ENCODE measurements at places on chromosomes 3 and 15. TPM values are rescaled to one million over a fixed set of nuclear protein-coding genes. Genes with fewer than 3 reads are reported as not detected.

GRCh38 chr15:35689266-35689665, 143.3 kb upstream of the DPH6 start:
- H3K27ac ChIP-seq, result no peak overlapping the region
- peaks cover 31% of the 10 kb centered on the region for H3K4me1 ChIP-seq
- DNase-seq, result no peak
- H3K27me3 ChIP-seq, result no peaks in the 10 kb centered on the region
- no peaks in the 10 kb centered on the region for H3K36me3 ChIP-seq
- no peak overlapping the region for H3K4me3 ChIP-seq

- peaks cover 2% of the 10 kb centered on the region for H3K4me1 ChIP-seq
- H3K36me3 ChIP-seq, result peaks cover 14% of the 10 kb centered on the region
- H3K4me3 ChIP-seq, result peak overlapping the region; percentile 73
- H3K27me3 ChIP-seq, result peaks cover 13% of the 10 kb centered on the region
- DNase-seq, result no peak
- no peak overlapping the region for H3K27ac ChIP-seq
Measured at GRCh38 chr15:75349851-75350588, 3.2 kb downstream of the NEIL1 start.

The LRRC31 gene
- total RNA-seq, result 0.23 TPM

The THRB gene
- total RNA-seq, result 0.38 TPM

GRCh38 chr3:141425523-141426233, 57.4 kb downstream of the ZBTB38 start:
- DNase-seq, result no peak
- no peak overlapping the region for H3K4me3 ChIP-seq
- H3K36me3 ChIP-seq, result peaks cover 4% of the 10 kb centered on the region
- H3K4me1 ChIP-seq, result peaks cover 10% of the 10 kb centered on the region

GRCh38 chr3:37129871-37130270, 44.5 kb downstream of the LRRFIP2 start:
- no peak for DNase-seq
- H3K4me3 ChIP-seq, result no peak overlapping the region
- H3K4me1 ChIP-seq, result peaks cover 11% of the 10 kb centered on the region
- no peaks in the 10 kb centered on the region for H3K27me3 ChIP-seq
- H3K27ac ChIP-seq, result no peak overlapping the region

GRCh38 chr3:168094877-168095610, 680 bp downstream of the GOLIM4 start:
- peak overlapping the region; percentile 95 for H3K4me3 ChIP-seq
- H3K27me3 ChIP-seq, result peaks cover 3% of the 10 kb centered on the region
- peaks cover 25% of the 10 kb centered on the region for H3K4me1 ChIP-seq

DNA sequence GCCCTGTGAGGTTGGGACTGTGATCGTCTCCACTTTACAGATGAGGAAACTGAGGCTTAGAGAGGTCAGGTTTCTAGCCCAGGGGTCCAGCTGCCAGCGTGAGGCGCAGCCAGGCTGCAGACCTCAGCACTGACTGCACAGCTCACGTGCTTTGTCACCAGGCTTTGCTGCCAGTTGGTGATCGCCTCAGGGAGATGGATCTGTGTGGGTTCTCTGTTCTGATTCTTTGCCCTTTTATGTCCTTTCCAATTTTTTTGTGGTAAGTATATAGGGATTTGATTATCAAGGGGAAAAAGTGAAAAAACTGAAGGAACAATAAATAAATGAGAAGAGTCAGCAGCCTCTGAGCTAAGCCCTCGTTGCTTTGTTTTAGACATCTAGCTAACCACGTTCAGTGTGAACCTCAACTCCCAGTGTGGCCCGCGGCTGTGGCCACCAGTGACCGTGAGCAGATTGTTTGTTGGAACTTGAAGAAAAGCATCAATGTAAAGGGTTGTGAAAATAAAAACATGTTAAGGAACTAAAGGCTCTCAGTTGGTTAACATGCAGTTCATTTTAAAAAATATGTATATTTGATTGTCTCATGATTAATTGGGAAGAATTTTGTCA, 117.6 kb downstream of the PDE8A start:
- peaks cover 1% of the 10 kb centered on the region for H3K27me3 ChIP-seq
- H3K36me3 ChIP-seq, result peaks cover 20% of the 10 kb centered on the region
- H3K4me1 ChIP-seq, result peaks cover under 1% of the 10 kb centered on the region
- DNase-seq, result no peak

GRCh38 chr3:185552358-185552877, at the start of gene LIPH:
LIPH (minus strand) TSS chr3:185552588; CDS start chr3:185552471, 117 bp downstream.
- no peak within 1 kb of the TSS for H3K4me3 ChIP-seq
- peak within 1 kb of the TSS; percentile 49 for H3K27ac ChIP-seq
- peaks cover 6% of the 10 kb centered on the region for H3K4me1 ChIP-seq
- H3K36me3 ChIP-seq, result no peaks in the 10 kb centered on the region
- peaks cover 3% of the 10 kb centered on the region for H3K27me3 ChIP-seq

GRCh38 chr3:124483915-124484470, 246.3 kb upstream of the UMPS start:
- H3K36me3 ChIP-seq, result peaks cover 48% of the 10 kb centered on the region
- H3K4me3 ChIP-seq, result no peak overlapping the region
- no peak overlapping the region for H3K27ac ChIP-seq
- peaks cover 8% of the 10 kb centered on the region for H3K27me3 ChIP-seq
- H3K4me1 ChIP-seq, result no peaks in the 10 kb centered on the region
- DNase-seq, result no peak

- no peak overlapping the region for H3K27ac ChIP-seq
- no peak for DNase-seq
- H3K27me3 ChIP-seq, result no peaks in the 10 kb centered on the region
Measured at GRCh38 chr15:81111510-81112470, 22.3 kb upstream of the CFAP161 start.

DNA sequence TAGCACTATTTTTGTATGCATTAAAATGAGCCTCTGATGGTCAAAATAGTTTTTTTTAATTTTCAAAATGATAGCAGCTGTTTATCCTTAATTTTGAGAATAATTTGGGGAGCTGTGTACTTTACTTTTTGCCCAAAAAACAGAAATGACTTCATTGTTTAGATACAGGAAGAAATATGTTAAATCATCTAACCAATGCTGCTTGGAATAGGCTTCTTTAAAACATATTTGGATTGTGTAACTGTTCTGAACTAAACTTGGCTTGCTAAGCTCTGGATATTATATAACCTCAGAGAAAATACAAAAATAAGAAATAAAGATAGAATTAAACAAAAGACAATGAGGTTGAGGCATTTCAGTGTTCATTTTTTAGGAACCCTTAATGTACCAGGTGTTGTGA, 119.3 kb downstream of the SERPINI1 start:
- no peaks in the 10 kb centered on the region for H3K36me3 ChIP-seq
- no peaks in the 10 kb centered on the region for H3K4me1 ChIP-seq
- no peak for DNase-seq

DNA sequence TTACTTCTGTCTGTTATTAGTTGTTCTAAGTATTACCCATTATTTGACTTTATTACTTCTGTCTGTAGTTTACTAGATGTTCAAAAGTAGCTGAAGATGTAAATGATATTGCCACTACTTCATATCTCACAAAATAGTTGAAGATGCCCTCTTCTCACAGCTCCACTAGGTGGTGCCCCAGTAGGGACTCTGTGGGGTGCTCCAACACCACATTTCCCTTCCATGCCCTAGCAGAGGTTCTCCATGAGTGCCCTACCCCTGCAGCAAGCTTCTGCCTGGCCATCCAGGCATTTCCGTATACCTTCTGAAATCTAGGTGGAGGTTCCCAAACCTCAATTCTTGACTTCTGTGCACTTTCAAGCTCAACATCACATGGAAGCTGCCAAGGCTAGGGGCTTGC, 80.8 kb downstream of the KCNH8 start:
- H3K4me3 ChIP-seq, result no peak overlapping the region
- no peaks in the 10 kb centered on the region for H3K36me3 ChIP-seq
- DNase-seq, result no peak
- H3K27me3 ChIP-seq, result no peaks in the 10 kb centered on the region

GRCh38 chr15:89034305-89034704, 54.0 kb upstream of the ABHD2 start:
- no peaks in the 10 kb centered on the region for H3K4me1 ChIP-seq
- H3K4me3 ChIP-seq, result no peak overlapping the region
- no peak for DNase-seq
- H3K27ac ChIP-seq, result no peak overlapping the region
- peaks cover 2% of the 10 kb centered on the region for H3K27me3 ChIP-seq

The LRTM1 gene
- total RNA-seq, result not detected

GRCh38 chr3:36792342-36792741, 28.0 kb upstream of the DCLK3 start:
- peak; percentile 54 for DNase-seq
- H3K4me1 ChIP-seq, result peaks cover 8% of the 10 kb centered on the region
- H3K27me3 ChIP-seq, result peaks cover 4% of the 10 kb centered on the region

The SEC62 gene
- 89.3 TPM for total RNA-seq

Measured in endothelial cell (in vitro differentiated cells).